ENCODE measurements at places on chromosomes 13 and 19.

- no peak for DNase-seq
Measured at GRCh38 chr13:91097269-91097668, 250.2 kb upstream of the MIR17HG start.

- DNase-seq, result no peak
Measured at GRCh38 chr13:44667943-44668342, 91.8 kb upstream of the TSC22D1 start.

- no peak for DNase-seq
Measured at GRCh38 chr13:110109140-110109783, 197.7 kb downstream of the COL4A1 start.

- DNase-seq, result no peak
Measured at GRCh38 chr13:71789693-71790329, 77.2 kb downstream of the DACH1 start.

DNA sequence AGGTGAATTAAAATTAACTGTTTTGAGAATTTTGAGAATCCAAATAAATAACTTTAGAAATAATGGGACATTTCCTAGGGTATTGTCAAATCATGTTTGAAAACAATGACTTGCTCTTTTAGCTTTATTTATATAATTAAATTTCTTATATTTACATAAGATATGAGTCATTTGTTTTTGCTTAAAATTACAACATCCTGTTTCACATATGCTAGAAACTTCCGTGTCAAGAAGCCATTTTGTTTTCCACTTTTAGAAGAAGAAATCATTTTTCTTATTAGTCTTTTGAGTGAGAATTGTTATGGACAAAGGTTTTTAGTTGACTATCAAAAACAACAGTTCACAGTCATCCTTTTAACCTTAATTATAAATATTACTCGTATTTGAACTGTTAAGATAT lies 48.2 kb downstream of the DPY19L3 start:
- DNase-seq, result no peak

- DNase-seq, result no peak
Measured at GRCh38 chr13:30739761-30740642, 4.7 kb downstream of the ALOX5AP start.

GRCh38 chr13:105497597-105497996 lies 1037.9 kb downstream of the EFNB2 start:
- DNase-seq, result no peak

GRCh38 chr13:53138376-53139036 lies 109.9 kb downstream of the OLFM4 start:
- no peak for DNase-seq

DNA sequence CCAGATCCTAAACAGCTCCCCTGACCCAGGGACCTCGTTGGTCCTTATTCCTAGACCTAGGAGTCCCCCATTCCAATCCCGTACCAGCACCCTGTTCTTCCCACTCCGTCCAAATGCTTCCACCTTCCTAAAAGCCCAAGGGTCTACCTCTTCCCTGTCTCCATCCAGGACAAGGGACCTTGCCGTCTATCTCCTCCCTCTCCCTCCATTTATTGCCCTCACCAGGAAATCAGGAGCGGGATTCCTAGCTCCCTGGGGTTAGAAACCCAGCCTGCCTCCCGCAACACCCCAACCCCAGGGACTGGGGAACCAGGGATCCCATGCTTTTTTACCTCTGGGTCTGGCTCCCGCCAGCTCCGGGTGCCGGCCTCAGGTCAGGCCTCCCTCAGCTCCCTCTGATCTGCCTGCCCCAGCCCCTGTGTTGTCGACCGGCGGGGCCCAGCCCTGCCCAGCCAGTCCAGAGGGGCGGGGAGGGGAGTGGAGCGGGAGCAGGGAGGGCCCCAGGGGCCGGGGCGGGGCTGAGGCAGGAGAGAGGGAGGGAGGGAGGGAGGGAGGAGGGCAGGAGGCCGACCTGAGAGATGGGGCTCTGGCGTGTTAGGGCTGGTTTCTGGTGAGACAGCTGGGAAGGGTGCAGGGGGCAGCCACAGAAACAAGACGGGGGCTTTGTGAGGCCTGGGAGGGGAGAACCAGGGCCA lies at the start of gene B3GNT8:
Gene B3GNT8 (minus strand): TSS at position 423 of the 695 bp plus-strand sequence. CDS start 596 bp downstream, outside the sequence.
- peak; percentile 55 for DNase-seq

DNA sequence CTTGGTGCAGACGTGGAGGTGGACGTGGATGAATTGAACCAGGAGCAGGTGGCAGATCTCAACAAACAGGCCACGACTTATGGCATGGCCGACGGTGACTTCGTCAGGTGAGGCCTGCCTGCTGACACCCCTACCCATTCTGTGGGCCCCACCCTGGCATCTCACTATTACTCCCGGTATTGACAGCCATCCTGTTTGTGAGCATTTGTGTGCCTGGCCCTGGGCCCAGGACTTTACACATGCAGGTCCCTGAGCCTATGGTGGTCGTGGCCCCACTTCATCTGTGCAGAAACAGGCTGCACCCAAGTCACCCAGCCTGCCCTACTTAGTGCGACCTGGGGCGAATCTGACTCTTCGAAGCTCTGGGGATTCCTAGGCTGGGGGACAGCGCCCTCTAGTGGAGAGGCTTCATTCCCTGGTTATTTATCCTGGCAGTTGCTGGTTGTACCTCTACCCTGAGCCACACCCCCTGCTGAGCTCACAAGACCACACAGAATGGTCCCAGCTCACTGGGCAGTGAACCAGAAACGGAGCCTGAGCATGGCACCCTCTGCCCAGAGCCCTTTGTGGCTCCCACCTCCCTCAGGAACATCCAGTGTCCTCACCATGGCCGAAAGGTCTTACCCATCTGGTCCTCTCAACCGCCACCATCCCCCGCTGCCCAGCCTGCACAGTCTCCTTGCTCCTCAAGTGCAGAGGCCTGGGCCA lies 16.9 kb downstream of the ZNF296 start:
- DNase-seq, result peak; percentile 64

DNA sequence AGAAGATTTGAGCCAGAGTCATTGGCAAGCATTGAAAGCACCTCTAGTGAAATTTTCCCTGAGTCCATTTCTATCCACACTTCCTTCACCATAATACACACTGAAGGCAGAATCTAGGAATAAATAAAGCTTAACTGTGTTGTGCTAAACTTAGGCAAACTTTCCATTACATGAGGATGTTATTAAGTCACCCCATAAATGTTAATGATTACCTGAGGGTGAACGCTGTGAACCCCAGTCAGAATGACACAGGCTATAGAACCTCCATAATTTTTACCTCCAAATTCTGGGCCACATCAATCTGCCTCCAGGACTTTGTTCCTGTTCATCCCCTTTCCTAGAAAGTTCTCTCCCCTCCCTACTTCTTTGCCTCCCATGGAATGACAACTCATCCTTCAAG lies 71.0 kb downstream of the RAP2A start:
- no peak for DNase-seq

- no peak for DNase-seq
Measured at GRCh38 chr19:10655457-10656312, 1.5 kb downstream of the ILF3 start.

- DNase-seq, result no peak
Measured at GRCh38 chr19:3270902-3271301, 46.4 kb downstream of the CELF5 start.

- DNase-seq, result no peak
Measured at GRCh38 chr19:49968279-49968922, 7.4 kb upstream of the SIGLEC11 start.

GRCh38 chr13:77457966-77458365 lies 77.5 kb upstream of the SCEL start:
- no peak for DNase-seq

- DNase-seq, result no peak
Measured at GRCh38 chr13:111502957-111503356, 182.5 kb downstream of the TEX29 start.

DNA sequence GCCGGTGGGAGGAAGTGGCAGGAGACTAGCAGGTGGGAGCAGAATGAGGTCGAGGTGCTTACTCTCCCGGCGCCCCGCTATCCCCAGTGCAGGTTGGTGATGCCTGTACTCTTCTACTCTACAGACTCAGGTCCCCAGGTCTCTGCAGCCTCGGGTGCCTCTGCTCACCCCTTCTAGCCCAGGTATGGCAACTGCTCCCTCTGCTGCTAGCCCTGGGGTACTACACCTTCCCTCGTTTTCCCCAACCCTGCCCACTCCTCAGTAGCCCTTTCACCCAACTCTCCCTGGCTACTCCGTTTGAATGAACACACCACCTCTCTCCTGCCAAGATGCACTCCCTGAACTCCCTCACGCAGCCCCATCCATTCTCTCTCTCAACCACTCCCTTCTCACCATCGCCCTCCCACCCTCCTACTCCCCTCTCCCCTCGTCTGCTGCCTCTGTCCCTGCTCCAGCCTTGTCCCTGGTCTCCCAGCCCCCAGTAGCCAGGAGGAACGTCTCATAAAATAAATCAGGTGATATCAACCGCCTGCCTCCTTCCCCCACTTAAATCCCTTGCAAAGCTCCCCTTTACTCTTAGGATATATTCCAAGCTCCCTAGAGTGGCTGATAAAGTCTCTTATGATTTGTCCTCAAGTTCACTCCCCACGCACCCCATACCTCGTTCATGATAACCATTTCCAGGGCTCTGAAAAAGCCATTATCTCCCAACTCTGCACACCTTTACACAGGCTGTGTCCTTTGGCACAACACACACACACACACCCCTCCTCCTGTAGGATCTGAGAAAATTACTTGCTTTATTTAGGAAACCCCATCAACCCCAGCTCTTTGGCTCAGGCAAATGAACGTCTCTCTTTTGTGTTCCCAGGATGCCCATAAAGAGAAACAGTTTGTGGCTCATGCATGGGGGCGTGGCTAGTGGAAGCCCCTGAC lies 8.2 kb upstream of the MEIS3 start:
- DNase-seq, result peak; percentile 54

DNA sequence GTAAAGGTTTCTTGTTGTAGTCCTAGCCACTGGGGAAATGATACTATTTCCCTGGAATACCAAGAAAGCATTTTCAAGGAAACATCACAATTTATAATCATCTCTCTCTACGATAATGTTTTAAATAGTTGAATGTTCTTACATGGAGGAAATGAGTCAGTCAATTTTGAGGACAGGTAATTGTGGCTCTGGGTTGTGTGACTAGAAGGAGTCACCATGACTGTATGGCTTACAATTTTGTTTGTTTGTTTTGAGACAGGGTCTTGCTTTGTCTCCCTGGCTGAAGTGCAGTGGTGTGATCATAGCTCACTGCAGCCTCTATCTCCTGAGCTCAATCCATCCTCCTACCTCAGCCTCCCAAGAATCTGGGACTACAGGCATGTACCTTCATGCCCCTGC lies 47.4 kb downstream of the COG3 start:
- no peak for DNase-seq

- no peak for DNase-seq
Measured at GRCh38 chr19:32830231-32831014, 39.1 kb downstream of the SLC7A9 start.

DNA sequence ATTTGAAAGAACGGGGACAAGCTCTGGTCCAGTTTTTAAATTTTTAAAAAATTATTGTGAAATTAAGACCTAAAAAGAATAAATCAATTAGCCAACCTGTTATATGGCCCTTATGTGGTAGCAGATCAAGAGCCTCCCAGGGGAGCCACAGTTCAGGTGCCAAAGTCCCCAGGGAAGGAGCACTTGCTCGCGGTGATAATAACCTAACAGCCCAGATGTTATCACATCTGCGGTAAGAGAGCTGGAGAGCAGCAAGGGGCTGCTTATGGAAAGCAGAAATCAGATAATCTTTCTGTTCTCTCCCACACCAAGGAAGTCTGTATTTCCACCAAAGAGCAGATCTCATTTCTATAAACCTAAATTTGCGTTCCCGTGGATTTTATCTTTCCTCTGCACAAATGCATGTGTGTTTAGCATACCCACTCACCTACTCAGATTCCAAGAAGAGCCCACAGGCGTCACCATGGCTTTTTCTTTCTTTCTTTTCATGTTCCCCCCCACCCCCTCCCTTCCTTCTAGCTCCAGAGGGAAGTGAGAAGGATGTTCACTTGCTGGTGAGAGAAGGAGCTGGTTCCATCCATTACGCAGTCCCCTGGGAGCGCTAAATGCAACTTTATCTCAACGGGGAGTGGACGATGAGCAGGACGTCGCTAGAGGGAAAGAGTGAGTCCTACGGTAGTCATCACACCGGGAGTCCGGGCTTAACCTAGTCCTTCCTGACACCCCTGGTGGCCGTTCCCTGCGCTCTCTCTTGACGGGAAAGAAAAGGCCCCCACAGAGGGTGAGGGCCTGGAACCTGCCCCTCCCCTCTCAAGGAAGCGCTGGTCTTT lies 1.6 kb upstream of the POU4F1 start:
- peak; percentile 11 for DNase-seq

DNA sequence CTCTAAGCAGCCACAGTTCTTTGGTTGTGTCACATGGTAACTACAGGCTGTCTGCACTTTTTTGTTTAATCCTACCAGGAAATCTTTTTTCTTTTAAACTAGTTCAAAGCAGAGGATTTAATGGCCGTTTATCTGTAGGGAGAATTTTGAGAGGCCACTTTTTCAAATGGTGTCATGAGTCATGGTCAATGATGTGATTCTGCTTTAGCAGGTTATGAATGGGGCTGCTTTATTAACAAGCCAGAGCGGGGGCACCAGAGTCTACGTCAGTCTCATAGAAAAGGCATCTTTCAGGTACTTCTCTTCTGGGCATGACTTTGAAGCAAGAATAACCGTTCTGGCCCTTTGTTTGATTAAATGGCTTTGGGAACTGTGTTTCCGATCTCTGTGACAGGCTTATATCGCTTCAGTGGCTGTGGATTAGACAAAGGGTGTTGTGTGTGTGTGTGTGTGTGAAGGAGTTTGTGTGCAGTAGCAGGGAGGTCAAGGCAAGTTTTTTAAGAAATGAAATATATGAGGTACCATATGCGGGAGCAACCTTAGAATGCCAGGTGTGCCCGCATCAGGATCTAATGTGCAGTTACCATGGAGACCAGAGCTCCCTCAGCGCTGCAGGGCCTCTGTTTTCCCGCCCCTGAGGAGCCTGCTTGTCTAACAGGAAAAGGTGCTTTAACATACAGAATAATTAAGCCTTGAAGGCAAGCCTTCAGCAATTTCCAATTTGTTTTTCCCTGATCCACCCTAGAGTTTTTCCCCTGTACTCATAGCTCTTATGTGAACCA lies 120.5 kb downstream of the KATNAL1 start:
- DNase-seq, result no peak

DNA sequence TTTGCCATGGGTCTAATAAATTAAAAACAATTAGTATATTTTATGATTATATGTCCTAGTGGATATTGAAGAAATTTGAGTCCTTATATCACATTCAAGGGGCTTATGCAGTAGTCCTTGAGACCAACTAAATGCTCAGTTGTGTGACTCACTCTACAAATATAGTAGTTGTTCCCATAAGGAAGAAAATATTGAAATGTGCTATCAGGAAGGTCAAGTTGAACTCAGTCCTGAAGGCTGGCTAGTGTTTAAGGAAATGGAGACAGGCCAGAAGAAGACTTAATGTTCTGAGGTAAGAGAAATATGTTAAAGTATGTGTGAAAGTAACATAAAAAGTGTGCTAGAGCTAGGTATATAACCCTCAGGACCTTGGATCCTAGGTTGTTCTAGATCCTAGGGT lies 766.1 kb upstream of the GPC6 start:
- DNase-seq, result no peak

Measured in NCI-H2107 (cell line).